ENCODE measurements at places on chromosomes 16 and 17.

- no peak for ATAC-seq
These were observed 5.4 kb upstream of the CLDN9 start for GRCh38 chr16:3007059-3007956.

DNA sequence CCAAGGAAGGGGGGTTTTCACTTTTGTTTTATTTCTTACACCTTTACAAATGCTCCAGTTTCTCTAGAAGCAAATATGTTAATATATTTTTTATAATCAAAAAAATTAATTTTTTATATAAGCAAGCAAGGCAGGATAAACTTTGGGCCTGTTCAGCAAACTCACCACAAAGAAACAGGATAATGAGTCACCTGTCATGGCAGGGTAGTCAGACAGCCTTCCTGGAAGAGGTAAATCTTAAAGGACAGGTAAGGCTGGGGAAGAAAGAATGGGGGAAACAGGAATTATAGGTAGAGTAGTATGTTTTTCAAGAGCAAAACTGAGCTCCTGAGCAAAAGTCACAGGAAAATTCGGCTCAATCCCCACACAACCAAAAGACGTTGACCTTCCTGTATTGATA lies 186.3 kb upstream of the SOX9 start:
- ATAC-seq = no peak

DNA sequence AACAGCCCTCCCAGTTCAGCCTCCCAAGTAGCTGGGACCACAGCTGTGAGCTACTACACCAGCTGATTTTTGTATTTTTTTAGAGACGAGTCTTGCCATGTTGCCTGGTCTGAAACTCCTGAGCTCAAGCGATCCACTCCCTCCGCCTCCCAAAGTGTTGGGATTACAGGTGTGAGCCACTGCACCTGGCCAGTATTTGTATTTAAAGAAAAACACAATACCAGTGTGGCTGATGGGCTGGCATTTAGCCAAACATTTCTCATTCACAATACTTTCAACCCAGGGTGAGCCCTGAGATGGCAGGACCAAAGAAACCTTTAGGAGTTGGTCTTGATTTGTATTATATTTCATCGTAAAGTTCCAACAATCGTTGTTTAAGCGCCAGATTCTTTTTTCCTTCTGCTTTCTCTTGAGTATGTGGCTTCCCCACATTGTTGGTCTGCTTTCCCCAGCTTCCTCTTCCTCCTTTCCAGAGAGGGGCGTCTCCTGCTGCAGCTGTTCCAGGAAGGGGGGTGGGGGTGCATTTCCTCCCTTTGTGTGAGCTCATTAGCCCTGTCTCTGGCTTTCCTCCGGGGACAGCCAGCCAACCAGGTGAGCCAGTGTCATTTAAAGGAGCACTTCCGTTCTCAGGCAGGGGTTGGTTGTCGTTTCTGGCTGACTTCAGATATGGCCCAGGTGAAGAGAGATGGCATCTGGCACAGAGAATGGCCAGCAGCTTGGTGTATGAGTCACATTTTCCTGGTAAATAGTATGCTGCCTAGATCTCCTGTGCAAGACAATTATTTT lies 79.9 kb downstream of the GPRC5B start:
- no peak for ATAC-seq

- no peak for ATAC-seq
These were observed 34.1 kb upstream of the ABCA6 start for GRCh38 chr17:69175625-69176456.

DNA sequence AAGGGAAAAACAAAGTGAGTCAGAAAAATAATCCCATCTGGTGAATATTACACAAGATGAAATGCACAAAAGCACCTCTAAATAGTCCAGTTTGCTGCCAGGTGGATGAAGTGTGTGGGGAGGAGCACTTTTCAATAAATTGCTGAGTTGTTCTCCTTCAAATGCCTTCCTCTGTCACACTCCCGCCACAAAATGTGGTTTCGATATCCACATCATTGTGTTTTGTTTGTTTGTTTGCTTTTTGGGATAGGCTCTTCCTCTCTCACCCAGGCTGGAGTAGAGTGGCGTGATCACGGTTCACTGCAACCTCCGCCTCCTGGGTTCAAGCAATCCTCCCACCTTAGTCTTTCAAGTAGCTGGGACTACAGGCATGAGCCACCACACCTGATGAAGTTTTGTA lies 24.6 kb upstream of the SHISA9 start:
- no peak for ATAC-seq

DNA sequence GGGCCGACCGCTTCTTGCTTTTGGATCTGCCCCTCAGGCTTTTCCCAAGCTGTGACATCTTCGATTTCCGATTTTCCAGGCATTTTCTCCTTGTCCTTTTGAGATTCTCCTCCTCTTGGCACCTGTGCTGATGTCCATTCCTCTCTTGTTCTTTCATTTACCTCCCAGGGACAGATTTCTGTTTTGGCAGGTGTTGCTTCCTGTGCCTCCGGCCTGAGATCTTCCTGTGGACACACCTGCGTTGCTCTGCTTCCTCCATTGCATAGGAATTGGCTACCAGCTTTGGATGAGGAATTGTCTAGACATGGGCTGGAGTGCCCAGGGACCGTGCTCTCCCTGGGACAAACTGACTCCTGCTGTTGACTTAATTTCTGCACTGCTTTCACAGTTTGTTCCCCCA lies 15.1 kb downstream of the GPR179 start:
- no peak for ATAC-seq

DNA sequence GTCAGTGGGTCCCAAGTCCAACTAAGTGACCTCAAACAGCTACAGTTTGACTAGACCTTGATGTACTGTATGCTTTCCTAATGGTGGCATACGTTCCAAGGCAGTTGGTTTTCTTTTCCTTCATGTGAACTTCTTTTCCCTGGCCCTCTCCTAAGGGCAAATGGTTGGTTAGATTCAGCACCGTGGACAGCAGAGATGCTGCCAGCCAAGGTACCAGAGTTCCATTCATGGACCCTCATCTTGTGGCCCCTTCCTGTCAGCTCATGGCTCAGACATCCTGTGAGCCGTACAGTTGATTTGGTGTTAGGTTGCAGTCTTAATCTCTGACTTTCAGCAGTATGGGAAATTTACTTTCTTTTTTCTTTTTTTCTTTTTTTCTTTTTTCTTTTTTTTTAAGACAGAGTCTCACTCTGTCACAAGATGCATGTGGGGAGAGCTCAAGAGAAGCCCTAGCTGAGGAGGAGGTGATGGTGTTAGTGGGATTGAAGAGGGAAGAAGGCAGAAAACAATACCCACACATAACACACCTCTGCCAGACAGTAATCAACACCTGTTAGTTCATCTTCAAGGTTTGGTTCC lies 122.4 kb downstream of the USP31 start:
- ATAC-seq = no peak

DNA sequence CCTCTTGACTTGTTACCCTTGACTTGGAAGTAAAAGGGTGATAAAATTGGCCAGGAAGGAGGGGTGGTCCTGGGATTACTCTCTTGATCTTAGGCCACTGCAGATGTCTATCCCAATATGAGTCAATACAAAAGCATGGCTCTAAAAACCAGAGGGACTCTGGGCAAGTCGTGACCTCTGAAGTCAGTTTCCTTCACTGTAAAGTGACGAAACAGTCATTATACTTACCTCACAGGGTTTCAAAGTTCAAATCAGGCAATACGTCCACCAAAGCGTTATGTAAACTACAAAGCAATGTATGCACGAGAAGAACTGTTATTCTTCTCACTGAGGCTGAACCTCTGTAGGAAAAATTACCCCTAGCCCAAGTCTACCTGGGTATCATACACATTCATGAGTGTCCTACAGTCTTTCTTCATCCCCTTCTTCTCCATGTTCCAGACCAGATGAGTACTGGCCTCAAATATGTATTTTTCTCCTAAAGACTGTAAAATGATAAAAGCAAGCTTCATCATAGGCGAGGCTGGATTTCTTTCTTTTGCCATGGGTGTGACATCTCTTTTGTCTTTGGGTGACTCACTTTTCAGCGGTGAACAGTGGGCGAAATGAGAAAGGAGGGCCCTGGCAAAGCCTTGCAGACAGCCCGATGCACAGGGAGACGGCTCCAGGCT lies 34.5 kb upstream of the CLEC18B start:
- ATAC-seq = no peak

GRCh38 chr17:7646457-7646856 lies 4.3 kb upstream of the ATP1B2 start:
- ATAC-seq = no peak

DNA sequence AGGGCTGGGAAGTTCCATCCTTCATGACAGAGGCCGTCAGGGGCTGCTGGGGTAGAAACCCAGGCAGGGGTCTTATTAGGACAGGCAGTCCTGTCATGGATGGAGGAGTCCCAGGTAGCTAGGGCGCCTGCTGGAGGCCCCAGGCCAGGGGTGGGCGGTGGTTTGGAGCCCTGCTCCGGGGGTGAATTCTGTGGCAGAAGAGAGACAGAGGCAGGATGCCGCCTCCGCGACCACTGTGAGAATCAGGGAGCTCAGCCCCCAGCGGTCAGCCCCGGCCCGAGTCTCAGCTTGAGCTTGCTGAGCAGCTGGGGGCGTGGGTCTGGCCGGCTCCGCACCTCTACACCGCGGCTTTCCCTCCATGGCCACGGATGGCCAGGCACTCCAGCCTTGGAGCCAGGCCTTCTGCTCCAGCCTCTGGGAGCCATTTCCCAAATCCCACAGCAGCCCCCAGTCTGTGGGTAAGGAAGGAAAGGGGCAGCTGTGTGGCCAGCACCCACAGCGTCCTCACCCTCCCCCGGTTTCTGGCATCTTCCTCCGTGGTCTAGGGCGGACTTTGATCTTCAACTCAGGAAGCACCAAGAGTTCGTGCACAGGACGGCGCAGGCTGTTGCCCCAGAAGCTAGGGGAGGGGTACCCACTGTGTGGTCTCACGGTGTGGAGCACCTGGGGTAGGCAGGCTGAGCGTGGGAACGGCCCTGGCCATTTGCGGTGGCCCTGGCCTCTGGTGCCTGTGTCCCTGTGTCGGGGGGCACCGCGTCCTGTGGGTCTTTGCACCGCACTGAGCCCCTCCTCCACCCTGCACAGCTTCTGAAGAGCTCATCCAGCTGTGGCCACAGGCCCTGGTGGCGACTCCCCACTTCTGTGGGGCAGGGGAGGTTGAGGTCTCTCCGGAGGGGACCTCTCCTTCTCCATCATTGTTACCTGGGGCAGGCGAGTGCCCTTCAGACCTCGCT lies 14.1 kb downstream of the CD7 start:
- ATAC-seq = no peak

DNA sequence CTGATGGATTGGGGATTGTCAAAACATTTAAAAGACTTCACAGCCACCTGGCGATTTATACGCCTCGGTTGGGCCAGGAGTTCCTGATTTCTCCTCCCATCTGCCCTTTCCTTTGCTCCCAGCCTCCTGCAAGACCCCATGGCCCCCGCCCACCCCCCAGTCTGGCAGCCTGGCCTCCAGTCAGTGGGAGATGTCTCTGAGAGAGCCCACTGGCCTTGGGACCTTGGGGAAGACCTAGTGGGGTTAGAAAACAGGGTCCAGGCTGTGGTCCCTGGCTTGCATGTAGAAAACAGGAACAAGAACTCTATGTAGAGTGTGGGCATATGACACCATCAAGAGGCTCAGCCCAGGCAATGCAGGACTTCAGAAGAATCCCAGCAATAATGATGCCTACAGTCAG lies 209.4 kb upstream of the C16orf82 start:
- ATAC-seq = no peak
